ENCODE measurements at places on chromosomes 5 and 9.

DNA sequence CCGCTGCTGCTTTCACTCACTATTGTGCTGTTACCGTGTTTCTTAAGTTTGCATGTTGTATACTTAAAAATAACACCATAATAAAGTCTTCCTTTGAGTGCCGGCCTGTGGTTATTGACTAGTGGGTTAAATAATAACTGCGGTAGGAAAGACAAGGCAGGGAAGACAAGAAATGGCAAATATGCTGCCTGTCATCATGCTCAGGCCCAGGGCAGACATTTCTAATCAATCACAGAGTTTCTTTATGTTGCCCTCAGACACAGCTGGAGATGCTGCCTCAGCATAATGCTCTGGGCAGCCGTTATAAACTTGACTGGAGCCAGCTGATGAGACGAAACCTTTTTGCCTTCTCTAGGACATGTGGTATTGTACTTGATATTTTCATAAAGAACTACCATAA, 215.0 kb downstream of the GAPVD1 start:
- H3K27ac ChIP-seq: no peak overlapping the region
- no peaks in the 10 kb centered on the region for H3K4me1 ChIP-seq
- H3K4me3 ChIP-seq: no peak overlapping the region
- no peak for DNase-seq

DNA sequence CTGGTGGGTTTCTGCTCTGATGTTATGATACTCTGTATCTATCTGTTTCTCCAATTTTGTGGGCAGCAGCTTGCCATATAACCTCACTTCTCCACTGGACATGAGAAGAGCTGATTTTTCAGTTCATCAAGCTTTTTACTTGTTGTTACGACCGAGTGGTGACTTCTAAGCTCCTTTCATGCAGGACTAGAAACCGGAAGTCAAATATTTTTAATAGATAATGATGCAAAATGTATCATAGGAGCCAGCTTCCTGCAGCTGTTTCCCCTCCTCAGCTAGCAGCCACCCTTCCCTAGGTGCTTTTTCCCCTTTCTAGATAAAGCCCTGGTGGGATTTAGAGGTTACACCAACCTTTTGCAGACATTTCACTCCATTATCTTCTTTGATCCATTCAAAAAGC, 17.0 kb upstream of the ADAM19 start:
- H3K27me3 ChIP-seq: no peaks in the 10 kb centered on the region
- no peak overlapping the region for H3K4me3 ChIP-seq
- no peaks in the 10 kb centered on the region for H3K36me3 ChIP-seq
- H3K4me1 ChIP-seq: peaks cover 7% of the 10 kb centered on the region

- H3K4me3 ChIP-seq: no peak overlapping the region
- peaks cover 20% of the 10 kb centered on the region for H3K4me1 ChIP-seq
- no peak overlapping the region for H3K27ac ChIP-seq
These were observed 174.0 kb downstream of the PALM2AKAP2 start for GRCh38 chr9:109953813-109954497.

GRCh38 chr5:82734347-82734746, 342.8 kb downstream of the TMEM167A start:
- no peaks in the 10 kb centered on the region for H3K27me3 ChIP-seq
- H3K27ac ChIP-seq: no peak overlapping the region
- H3K4me1 ChIP-seq: no peaks in the 10 kb centered on the region
- H3K36me3 ChIP-seq: no peaks in the 10 kb centered on the region
- no peak overlapping the region for H3K4me3 ChIP-seq
- no peak for DNase-seq

GRCh38 chr9:14957109-14957508, 46.9 kb upstream of the FREM1 start:
- H3K27ac ChIP-seq: no peak overlapping the region
- no peak overlapping the region for H3K4me3 ChIP-seq
- no peaks in the 10 kb centered on the region for H3K27me3 ChIP-seq
- H3K36me3 ChIP-seq: no peaks in the 10 kb centered on the region
- DNase-seq: no peak
- no peaks in the 10 kb centered on the region for H3K4me1 ChIP-seq

- H3K4me1 ChIP-seq: no peaks in the 10 kb centered on the region
- no peaks in the 10 kb centered on the region for H3K36me3 ChIP-seq
- H3K4me3 ChIP-seq: no peak overlapping the region
- no peaks in the 10 kb centered on the region for H3K27me3 ChIP-seq
- DNase-seq: no peak
These were observed 703.9 kb downstream of the BRINP1 start for GRCh38 chr9:118665226-118665919.

GRCh38 chr5:32027717-32028458, 146.2 kb downstream of the GOLPH3 start:
- no peak overlapping the region for H3K27ac ChIP-seq
- no peaks in the 10 kb centered on the region for H3K27me3 ChIP-seq
- peaks cover 8% of the 10 kb centered on the region for H3K4me1 ChIP-seq
- DNase-seq: no peak
- no peaks in the 10 kb centered on the region for H3K36me3 ChIP-seq

DNA sequence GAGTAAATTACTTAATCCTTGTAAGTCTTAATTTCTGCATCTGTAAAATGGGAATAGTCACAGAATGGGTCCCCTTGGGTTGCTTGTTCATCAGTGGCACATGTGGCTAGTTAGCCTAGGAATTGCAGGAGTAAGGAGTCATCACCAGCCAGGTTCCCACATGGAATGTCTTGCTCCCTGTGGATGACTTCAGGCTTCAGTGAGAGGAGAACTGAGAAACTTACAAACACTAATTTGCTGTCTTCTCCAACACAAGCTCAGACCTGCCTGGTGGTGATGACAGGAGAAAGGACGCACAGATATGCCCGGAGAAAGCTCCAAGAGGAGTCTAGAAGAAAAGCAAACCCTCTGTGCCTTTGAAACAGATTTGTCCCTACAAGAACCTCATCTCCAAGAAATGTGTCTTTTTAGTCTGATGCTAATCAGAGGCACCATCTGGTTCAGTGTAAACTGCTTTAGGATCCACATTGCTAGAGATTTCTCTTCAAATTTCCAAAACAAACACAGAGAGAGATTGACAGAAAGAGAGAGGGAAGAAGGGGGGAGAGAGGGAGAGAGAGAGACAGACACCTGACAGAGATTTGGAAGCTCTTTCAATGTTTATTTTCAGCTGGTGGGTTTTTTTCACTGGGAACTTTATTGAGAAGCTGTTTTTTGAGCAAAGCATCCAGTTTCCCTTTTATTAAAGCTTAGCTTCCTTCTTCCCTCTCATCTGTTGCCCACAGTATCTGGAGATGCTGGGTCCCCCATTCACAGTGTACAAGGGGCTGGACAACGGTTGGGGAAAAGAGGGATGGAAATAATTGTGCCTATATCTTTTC, 128.3 kb downstream of the DOCK2 start:
- no peaks in the 10 kb centered on the region for H3K4me1 ChIP-seq
- DNase-seq: no peak
- no peaks in the 10 kb centered on the region for H3K27me3 ChIP-seq
- peaks cover 39% of the 10 kb centered on the region for H3K36me3 ChIP-seq
- no peak overlapping the region for H3K4me3 ChIP-seq

- peaks cover 13% of the 10 kb centered on the region for H3K36me3 ChIP-seq
- H3K4me3 ChIP-seq: no peak overlapping the region
- no peaks in the 10 kb centered on the region for H3K4me1 ChIP-seq
- H3K27me3 ChIP-seq: no peaks in the 10 kb centered on the region
- no peak for DNase-seq
These were observed 43.1 kb downstream of the PTCD2 start for GRCh38 chr5:72363166-72363802.

DNA sequence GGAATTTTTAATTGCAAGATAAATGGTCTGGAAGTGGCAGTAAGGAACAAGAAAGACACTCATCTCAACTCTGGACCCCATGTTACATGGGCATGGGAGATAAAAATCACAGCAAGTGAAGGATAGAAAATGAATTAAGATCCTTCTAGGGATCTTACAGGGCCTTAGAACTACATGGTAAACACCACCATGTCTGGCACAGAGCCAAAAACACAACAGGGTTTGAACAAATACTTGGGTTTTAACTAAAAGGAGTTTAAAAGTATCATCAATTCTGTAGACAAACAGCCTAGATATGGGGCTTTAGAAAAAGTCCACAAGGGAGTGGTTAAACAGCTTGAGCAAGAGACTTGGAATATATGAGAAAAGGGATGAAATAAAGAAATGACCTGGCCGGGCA, 366.4 kb downstream of the ARL15 start:
- no peaks in the 10 kb centered on the region for H3K4me1 ChIP-seq
- no peaks in the 10 kb centered on the region for H3K27me3 ChIP-seq
- H3K27ac ChIP-seq: no peak overlapping the region

GRCh38 chr5:136057401-136058038, 28.7 kb downstream of the TGFBI start:
- H3K27ac ChIP-seq: no peak overlapping the region
- no peaks in the 10 kb centered on the region for H3K36me3 ChIP-seq
- no peak overlapping the region for H3K4me3 ChIP-seq
- no peak for DNase-seq
- no peaks in the 10 kb centered on the region for H3K4me1 ChIP-seq
- H3K27me3 ChIP-seq: no peaks in the 10 kb centered on the region

DNA sequence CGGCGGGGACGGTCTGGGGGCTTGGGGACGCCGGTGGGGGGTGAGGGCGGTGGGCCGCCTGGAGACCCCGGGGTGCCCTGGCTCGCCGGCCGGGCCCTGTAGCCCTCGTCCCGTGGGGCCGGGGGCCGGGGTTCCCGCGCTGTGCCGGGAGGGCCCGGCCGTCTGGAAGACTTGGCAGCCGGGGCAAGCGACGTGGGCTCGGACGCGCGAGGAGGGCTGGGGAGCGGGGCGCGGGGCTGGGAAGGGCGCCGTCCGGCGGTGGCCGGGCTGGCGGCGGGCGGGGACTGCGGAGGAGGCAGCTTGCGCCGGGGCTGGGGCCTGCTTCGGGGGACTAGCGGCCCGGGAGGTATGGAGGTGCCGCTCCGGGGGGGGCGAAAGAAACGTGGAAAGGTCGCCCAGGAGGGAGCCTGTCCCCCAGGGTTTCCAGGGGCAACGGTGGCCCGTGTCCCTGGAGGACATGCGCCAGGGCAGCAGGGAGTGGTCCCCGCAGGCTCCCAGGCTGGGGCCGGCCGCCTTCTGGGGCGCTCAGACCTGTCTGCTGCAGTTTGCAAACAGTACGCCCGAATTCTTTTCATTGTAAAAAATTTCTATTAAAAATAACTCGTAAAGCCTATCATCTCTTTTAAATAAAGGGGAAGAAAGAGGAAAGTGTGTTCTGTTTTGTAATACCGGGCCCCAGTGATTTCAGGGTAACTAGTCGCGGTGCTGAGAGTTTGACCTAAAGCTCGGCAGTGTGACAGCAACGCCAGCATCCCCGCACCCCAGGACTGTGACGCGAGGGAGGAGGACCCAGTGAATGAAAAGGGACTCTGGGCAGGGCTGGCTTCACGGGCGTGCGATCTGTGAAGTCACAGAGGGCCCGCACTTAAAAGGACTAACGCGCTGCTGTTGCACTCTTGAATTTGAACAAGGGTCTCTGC, 752 bp upstream of the ANKH start:
- DNase-seq: no peak
- no peaks in the 10 kb centered on the region for H3K36me3 ChIP-seq

DNA sequence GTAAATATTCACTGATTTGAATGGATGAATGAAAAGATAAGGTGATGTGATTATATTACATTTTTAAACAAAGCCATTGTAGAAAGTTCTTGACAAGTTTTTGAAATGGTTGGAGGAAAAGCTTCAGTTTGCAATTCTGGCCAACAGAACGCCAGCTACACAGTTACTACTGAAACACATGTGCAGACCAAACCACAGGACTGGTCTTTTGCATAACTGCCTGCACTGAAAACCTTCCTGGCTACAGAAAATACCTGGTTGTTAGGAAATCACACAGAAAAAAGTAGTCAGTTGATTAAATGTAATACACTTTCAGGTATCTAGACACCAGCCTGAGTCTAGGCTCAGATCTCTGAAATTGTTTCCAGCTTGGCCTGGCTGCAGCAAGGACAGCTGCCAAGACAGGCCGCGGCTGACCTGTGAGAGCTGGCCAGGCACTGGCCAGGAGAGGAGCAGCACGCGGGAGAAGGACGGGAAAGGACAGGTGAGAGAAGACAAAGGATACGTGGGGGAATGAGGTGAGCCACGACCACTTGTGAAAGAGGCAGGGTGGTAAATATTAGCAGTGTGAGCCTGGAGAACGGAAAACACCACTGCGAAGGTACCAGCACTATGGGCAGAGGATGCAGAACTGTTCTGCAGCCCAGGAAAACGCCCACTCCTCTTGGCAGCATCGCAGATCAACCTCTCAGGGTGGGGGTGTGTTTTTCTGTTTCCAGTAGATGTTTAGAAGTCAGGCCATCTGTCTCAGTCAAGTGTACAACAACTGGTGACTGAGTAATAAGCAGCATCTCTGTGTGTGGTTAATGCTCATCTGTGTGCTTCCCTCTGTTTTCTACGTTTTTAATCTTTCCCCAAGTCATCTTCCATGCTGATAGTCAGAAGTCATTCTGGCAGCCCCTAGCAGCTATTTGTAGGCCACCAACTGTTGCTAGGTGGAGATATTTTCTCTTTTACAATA, 137.4 kb downstream of the SCAMP1 start:
- H3K36me3 ChIP-seq: no peaks in the 10 kb centered on the region
- peaks cover 16% of the 10 kb centered on the region for H3K4me1 ChIP-seq
- no peak overlapping the region for H3K4me3 ChIP-seq
- no peak overlapping the region for H3K27ac ChIP-seq
- H3K27me3 ChIP-seq: no peaks in the 10 kb centered on the region

DNA sequence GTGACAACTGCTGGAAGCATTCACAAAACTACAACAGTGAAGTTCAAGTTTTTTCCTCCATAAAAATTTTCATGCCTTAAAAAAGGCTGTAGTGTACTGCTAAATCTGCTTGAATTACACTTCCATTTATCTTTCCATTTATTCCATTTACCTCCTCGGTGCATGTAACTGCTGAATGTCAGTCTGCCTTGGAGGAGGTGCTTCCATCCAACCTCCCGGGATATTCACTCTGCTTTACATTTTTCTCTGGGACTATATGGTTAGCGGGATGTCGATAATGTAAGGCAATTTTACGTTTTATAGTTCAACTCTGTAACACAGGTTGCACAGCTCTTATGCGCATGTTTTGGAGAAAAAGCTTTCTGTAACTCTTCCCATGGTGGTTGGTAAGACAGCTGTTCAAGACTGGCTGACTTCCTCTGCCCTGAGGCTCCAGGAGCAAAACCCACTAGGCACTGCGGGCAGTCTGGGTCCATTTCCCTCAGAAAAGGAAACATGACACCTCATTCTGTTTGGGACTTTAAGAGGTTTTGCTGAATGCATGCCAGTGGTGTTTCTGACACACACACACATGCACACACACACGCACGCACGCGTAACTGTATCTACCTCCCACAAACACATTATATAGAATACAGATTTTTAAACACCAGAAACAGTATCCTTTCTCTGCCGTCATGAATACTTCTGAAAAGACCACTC, 66.1 kb downstream of the SPTLC1 start:
- no peaks in the 10 kb centered on the region for H3K27me3 ChIP-seq
- H3K4me3 ChIP-seq: no peak overlapping the region
- H3K4me1 ChIP-seq: no peaks in the 10 kb centered on the region
- peaks cover 33% of the 10 kb centered on the region for H3K36me3 ChIP-seq
- no peak overlapping the region for H3K27ac ChIP-seq

GRCh38 chr5:103217101-103217500, 41.5 kb upstream of the MACIR start:
- no peaks in the 10 kb centered on the region for H3K4me1 ChIP-seq
- no peak overlapping the region for H3K27ac ChIP-seq
- no peak for DNase-seq
- no peaks in the 10 kb centered on the region for H3K36me3 ChIP-seq

GRCh38 chr9:104838958-104839357, 75.0 kb downstream of the NIPSNAP3B start:
- no peaks in the 10 kb centered on the region for H3K27me3 ChIP-seq
- no peaks in the 10 kb centered on the region for H3K4me1 ChIP-seq
- no peak for DNase-seq
- H3K4me3 ChIP-seq: no peak overlapping the region
- peaks cover 36% of the 10 kb centered on the region for H3K36me3 ChIP-seq
